ENCODE measurements at places on chromosomes 13 and 19. TPM values are rescaled to one million over a fixed set of nuclear protein-coding genes. Genes with fewer than 3 reads are reported as not detected.

WASF3 gene
- 1.7 TPM for polyA plus RNA-seq

PABPC3 gene
- 0.09 TPM for polyA plus RNA-seq

CCDC9 gene
- polyA plus RNA-seq, result 15.3 TPM

KLF1 gene
- 0.12 TPM for polyA plus RNA-seq

CFAP97D2 gene
- not detected for polyA plus RNA-seq

C19orf85 gene
- polyA plus RNA-seq, result not detected

MUC16 gene
- polyA plus RNA-seq, result not detected

HCN2 gene
- 0.18 TPM for polyA plus RNA-seq

DNA sequence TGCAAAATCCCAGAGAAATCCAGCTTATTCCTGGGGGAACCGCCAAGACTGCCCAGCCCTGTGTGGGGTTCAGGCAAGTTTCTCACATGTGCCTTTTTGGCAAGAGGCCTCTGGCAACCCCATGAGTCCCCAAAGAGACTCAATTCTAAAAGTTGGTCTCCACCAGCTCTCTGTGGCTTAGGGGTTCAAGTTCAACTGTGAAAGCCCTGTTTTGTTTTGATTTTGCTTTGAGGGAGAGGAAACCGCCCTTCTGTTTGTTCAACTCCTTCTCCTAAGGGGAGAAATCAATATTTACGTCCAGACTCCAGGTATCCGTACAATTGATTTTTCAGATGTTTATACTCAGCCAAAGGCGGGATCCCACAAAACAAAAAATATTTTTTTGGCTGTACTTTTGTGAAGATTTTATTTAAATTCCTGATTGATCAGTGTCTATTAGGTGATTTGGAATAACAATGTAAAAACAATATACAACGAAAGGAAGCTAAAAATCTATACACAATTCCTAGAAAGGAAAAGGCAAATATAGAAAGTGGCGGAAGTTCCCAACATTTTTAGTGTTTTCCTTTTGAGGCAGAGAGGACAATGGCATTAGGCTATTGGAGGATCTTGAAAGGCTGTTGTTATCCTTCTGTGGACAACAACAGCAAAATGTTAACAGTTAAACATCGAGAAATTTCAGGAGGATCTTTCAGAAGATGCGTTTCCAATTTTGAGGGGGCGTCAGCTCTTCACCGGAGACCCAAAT is 583 bp upstream of the LDLR start:
- no peak for DNase-seq

- no peak for DNase-seq
These were observed 11.4 kb upstream of the FUT5 start for GRCh38 chr19:5881543-5882299.

DNA sequence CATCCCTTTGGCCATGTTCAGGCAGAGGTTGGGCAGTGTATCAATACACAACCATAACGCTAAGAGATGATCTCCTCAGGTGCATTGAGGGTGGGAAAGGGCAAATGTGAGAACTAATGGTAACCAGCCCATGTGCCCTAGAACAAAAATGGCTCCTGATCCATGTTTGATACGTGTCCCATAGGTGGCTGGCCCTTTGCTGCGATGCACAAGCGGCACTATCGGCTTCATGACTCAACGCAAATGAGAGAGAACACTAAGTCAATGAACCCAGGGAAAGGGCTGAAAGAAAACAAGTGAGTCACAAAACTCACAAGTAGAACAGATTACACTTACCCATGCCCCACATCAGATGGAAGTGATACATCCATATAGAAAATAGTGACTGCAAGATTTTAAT is 201.7 kb downstream of the ABCC4 start:
- no peak for DNase-seq

DNA sequence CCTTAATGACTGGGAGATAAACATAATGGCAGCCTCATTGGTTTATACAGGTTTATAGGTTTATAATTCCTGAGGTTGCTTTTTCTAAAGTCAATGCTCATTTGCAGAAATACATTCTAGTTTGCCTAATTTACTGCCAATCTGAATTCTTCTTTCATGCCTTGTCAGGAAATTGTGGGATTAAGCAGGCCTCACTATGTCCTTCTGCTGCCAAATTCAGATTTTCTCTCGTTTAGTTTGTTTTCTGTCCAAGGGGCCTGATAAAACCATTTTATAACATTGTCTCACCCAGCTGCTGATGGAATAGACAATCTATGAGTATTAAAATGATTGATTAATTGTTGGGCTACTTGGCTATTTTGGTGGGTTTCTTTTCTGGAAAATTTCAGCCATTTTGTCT is 42.4 kb upstream of the OBI1 start:
- no peak for DNase-seq
